ENCODE measurements at places on chromosomes 13 and 19. TPM values are rescaled to one million over a fixed set of nuclear protein-coding genes. Genes with fewer than 3 reads are reported as not detected.

DNA sequence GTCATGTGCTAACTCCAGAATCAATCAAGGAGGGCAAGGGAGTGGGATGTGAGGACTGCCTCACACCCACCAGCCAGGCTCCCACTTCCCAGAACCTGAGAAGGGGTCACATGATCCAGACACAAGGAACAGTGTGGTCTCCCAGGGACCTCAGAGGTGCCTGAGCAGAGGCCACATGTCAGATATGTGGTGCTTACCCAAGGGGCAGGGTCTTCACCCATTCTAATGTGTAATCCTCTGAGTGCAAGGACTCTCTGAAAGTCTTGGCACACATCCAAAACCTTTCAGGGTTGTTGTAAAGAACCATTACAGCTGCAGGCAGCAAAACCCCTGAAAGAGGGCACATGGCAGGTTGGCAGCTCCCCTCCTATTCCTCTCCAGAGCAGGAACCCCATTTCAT is 656.6 kb downstream of the UQCRFS1 start:
- no peak for DNase-seq

GRCh38 chr13:95921485-95921884 is 131.7 kb downstream of the UGGT2 start:
- no peak for DNase-seq

Gene ZNF490
- polyA plus RNA-seq = 4.9 TPM

GRCh38 chr13:73754241-73754640 is 380.0 kb downstream of the KLF12 start:
- DNase-seq = no peak

- no peak for DNase-seq
Observed at GRCh38 chr19:43315851-43316250, 37.6 kb upstream of the CD177 start.

DNA sequence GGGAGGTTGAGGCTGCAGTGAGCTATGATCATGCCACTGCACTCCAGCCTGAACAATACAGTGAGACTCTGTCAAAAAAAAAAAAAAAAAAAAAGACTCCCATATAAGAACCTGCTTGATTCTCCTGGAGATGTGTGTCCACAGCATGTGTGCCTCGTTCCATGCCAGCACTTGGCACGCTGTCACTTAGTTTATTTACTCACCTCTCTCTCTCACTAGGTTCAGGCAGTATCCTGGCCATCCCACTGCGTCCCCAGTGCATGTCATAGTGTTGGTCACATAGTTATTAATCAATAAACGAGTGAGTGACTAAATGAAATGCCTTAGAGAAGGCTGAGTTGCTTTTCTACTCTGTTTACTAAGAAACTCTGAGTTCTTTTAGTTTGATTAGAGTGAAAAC is 79.1 kb upstream of the GPR12 start:
- no peak for DNase-seq

DNA sequence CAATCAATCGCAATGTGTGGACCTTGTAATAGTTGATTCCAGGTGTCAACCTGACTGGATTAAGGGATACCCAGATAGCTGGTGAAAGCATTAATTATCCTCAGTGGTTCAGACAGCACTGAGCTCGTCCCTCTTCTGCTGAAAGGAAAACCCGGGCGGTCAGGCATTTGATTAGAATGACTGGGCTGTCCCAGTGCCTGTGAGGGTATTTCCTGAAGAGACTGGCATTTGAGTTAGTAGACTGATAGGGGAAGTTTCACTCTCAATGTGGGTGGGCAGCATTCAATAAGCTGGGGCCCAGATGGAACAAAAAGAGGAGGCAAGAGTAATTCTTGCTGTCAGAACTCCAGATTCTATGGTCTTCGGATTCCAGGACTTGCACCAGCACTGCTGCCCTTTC is 31.9 kb downstream of the KPNA3 start:
- no peak for DNase-seq

- DNase-seq = no peak
Observed at GRCh38 chr13:113854238-113855011, 9.5 kb downstream of the GAS6 start.
